Right renal cortex interstitium (tissue), 3 donors: ENCODE measurements at places on chromosomes 1 and 21. TPM values are rescaled to one million over a fixed set of nuclear protein-coding genes. Genes with fewer than 3 reads are reported as not detected.

The UTS2 gene
- not detected for polyA plus RNA-seq

The NCF2 gene
- 2.8 TPM for polyA plus RNA-seq

DNA sequence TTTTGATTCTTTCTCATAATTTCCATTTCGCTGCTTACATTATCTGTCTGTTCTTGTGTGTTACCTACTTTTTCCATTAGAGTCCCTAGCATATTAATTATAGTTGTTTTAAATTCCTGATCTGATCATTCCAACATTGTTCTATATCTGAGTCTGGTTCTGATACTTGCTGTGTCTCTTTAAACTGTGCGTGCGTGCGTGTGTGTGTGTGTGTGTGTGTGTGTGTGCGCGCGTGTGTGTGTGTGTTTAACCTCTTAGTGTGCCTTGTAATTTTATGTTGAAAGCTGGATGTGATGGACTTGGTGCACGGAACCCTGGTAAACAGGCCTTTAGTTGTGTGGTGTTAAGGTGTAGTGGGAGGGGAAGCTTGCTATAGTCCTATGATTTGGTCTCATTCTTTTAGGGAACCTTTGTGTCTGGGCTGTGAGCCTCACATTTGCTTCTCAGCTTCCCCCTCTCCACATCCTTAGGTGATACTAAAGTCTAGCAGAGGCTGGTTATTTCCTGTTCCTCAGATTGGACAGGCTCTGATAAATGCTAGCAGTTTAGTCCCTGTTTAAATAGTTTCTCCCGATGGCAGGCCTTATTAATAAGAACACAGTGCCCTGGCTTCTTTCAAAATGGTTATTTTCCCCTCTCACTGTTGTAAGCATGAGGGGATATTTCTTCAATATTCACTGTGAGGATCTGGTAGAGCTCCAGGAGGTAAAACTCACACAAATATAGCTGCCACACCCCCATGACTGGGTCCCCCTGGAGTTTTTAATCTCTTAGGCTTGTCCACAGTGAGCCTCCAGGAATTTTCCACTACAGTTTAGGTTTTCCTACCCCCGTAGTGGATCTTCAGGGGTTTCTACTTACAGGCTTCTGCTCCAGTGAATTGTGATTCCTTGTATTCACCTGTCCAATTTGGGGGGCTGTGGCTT, 118.3 kb downstream of the GALNT2 start:
- DNase-seq = no peak

DNA sequence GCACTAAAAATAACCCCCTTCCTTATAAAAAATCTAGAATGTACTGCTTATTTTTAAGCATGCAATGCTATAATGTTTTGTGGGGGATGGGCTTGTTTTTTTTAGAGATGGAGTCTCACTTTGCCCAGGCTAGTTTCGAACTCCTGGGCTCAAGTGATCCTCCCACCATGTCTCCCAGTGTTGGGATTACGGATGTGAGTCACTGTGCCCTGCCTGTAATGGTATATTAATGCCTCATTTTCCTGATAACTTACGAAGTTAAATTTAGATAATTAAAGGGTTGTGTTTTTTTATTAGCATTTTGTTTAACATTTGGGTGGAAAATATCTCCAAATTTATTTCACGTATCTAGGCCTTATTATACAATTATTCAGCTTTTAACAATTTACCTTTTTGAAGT, 6.5 kb downstream of the RNF11 start:
- DNase-seq = no peak

GRCh38 chr1:14777516-14778506, 179.3 kb downstream of the KAZN start:
- no peak for DNase-seq

GRCh38 chr1:9344426-9345200, 51.9 kb downstream of the SPSB1 start:
- no peak for DNase-seq

GRCh38 chr1:209720326-209720725, 15.7 kb downstream of the HSD11B1 start:
- no peak for DNase-seq

- no peak for DNase-seq
Observed at GRCh38 chr1:99763956-99764355, 2.5 kb downstream of the FRRS1 start.

DNA sequence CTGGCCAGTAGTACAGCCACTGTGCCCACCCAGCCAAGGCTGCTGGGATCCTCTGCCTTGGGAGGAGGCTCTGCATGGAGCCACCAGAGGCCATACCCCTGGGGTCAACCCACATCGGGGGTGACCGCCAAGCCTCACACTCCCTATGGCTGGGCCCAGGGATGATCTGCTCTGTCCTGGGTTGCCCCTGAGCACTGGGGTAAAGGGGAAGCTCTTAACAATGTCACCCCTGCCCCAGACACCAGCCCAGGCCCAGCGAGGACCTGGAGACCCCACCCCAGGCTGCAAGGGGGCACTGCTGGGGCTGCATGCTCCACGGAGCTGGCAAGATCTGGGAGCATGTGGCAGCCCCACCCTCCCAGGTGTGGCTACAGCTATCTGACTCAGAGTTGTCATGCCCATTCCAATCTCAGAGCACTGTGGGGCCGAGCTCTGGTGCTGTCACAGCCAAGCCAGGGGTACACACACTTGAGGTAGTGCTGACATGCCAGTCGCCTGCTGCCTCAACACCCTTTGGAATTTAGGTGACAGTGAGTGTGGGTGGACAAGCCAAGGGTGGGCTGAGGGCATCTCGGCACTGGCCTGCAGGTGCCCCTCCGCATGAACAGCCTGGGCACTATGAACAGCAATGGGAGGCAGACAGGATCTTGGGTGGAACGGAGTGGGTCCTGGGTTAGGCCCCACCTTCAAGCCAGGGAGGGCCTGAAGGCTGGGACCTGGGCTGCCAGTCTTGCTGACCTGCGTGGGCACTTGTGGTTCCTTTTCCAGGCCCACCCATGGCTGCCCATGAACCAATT, 427.7 kb downstream of the LRRIQ3 start:
- DNase-seq = no peak
